ENCODE measurements at places on chromosomes 4 and X.

DNA sequence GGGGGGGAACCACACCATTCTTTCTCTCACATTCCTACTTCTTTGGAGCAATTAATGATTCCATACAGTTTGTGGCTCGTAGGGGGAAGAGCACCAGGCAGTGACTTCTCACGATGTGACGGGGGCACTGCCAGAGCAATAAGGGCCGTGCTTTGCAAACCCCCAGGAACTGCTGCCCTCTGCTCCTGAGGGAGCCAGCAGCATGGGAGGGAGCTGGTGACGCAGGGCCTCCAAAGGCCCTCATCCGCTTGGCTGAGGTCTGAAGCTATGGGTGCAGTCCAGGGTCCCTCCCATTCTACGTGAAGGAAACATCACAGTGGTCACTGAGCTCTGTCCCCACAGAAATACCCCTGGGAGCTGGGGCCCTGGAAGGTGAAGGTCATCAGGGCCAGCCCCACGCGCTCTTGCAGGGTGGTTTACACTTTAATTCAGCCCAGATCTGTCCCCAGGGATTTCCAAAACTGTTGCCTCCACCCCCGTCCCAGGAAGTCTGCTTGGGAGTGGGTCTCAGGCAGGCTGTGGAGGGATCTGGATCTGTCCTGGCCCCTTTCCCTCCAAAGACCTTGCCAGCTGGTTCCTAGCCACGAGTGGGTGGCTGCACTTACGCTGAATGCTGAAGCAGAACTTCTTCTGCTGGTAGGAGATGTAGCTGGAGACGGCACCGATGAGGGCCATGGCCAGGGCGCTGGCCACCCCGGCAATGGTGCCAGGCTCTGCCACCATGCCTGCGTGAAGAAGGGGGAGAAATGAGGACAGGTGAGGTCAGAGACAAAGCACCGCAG, 82.6 kb downstream of the MTMR1 start:
- DNase-seq: no peak

GRCh38 chr4:169124661-169125060, 114.6 kb upstream of the CBR4 start:
- DNase-seq: no peak

- DNase-seq: no peak
Measured at GRCh38 chrX:11478026-11478425, 184.8 kb downstream of the AMELX start.

DNA sequence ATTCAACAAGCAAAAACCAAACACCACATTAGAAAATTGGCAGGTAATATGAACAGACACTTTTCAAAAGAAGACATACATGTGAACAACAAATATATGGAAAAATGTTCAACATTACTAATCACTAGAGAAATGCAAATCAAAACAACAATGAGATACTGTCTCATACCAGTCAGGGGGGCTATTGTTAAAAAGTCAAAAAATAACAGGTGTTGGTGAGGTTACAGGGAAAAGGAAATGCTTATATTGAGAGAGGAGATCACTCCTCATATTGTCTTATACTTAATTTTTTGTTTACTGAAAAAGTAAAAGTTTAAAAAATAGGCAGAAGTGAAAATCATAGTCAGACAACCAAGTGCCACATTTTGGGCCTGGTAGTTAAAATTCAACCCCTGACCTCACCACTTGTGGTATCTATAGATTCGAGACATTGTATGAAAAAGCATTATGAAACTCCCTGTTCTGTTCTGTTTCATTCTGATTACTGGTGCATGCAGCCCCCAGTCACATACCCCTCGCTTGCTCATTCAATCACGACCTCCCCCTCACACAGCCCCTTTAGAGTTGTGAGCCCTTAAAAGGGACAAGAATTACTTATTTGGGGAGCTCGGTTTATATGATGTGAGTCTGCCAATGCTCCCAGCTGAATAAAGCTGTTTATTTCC, 153.7 kb upstream of the FGF16 start:
- DNase-seq: no peak

GRCh38 chr4:82624819-82625218, 63.0 kb upstream of the TMEM150C start:
- no peak for DNase-seq

DNA sequence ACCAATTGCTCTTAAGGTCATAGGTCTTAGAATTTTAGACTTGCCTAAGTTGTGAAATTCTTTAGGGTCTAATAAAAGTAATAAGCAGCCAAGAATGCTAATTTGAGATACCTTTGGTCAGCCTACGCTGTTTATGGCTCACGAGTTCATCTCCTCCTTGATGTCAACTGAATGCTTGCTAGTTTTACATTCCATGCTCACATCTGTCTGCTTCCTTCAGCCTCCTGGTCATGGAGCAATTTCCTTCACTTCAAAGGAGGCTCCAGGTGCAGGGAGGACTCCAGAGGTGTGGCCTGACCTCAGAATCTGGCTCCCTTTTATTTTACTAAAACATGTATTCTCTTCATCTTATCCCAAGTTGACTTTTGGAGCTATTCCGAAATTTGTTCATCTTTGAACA, 23.3 kb upstream of the LNX1 start:
- DNase-seq: no peak

DNA sequence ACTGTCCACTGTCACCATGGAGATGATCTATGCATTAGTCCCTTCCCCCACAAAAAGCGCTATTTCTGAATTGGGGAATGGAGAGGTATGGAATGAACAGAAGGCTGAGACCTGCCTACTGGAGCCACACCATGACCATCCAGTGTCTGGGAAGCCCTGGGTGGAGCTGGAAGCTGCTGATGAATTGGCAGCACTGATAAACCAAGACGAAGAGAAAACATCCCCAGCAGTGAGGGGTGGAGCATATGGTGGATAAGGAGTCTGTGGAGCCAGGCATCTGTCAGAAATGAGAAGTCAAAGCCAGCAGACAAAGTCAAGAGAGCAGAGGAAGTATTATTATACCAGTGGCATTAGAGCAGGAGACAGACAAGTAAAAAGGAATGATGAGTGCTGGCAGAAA, 13.2 kb downstream of the CC2D2A start:
- DNase-seq: no peak

DNA sequence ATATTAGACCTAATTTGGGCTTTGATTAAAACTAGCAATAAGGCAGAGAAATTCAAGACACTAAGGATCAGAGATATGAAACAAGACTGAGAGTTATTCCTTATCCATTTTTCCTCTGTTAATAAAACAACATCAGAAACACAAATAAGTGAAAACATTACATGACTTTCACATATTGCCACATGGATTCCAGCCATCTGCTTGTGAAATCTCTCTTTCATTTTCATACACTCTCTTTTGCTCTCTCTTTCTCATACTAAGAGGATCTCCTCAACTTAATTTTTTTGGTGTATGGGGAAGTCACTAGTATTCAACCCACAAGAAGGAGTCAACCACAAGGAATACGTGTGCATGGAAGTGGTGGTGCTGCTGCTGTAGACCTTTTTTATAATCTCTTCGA, 183.0 kb downstream of the LDB2 start:
- DNase-seq: no peak

- no peak for DNase-seq
Measured at GRCh38 chrX:128106630-128107029, 54.4 kb upstream of the ACTRT1 start.

- no peak for DNase-seq
Measured at GRCh38 chr4:8352368-8353157, 83.0 kb downstream of the HTRA3 start.

- DNase-seq: no peak
Measured at GRCh38 chr4:94931626-94932025, 173.9 kb downstream of the BMPR1B start.

- DNase-seq: no peak
Measured at GRCh38 chr4:73343432-73343831, 60.7 kb upstream of the ALB start.

DNA sequence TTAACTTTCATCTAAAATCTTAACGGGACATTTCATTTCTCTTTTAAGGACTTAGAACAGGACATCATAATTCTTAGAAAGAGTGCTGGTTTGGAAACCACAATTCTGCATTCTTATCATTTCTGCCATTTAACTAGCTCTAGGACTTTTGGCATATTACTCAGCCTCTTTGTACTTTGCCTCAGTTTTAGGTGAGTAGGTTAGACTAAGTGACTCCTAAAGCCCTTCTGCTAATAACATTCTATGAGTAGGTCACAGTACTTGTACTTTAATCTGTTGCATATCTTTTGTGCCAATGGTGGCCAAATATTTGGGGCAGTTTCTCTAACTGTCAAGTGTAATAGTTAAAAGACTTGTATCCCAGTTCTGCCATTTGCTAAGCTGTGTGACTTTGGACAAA, 115.4 kb upstream of the NUDT6 start:
- DNase-seq: no peak

GRCh38 chrX:132294776-132295495, 75.7 kb upstream of the RAP2C start:
- DNase-seq: no peak

DNA sequence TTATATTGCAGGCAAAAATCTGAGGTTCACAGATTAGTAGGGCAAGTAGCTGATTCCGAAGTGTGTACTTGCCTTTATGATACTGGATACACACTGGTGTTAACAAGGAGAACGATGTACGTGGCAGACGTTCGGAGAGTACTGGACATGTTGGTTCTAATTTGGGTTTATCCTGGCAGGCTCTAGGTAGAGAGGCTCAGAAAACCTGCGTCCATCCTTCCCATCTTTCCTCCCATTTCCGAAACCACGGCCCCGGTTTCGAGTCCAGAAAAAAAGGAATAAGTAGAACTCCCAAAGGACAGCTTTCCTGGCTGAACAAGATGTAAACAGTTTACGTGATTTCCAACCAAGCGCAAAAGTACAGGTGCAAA, 351 bp upstream of the SLC30A9 start:
- DNase-seq: no peak
